Natural killer cell (primary cell): ENCODE measurements at places on chromosomes 6 and 20.

- DNase-seq = no peak
Observed at GRCh38 chr6:106529438-106529837, 99.9 kb downstream of the RTN4IP1 start.

DNA sequence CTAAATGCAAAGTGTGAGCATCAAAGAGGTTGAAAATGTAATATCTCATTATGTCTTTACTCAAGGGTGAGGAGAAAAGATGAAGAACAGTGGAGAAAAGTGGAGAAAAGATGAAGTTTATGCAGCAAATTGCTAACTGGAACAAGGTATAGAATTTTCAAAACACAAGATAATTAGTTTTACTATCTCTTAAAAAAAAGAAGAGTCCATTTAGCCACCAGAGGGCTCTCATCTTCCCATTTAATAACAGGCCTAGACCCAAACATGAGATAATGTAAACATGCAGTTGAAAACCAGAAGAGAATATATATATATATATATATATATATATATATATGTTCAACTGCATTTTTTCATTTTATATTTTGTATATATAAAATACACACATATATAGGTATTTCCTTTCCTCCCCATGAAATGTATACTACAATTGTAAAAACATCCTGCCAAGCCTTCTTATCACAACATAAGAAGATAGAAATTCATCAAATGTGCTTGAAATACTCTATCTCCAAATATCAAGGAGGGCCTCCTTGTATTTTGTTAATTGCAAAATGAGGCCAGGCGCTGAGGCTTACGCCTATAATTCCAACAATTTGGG, 78.4 kb downstream of the ADTRP start:
- DNase-seq = peak; percentile 68

- no peak for DNase-seq
Observed at GRCh38 chr6:158835616-158836221, 16.6 kb upstream of the EZR start.

- DNase-seq = no peak
Observed at GRCh38 chr20:1490643-1491195, 501 bp downstream of the SIRPB2 start.

DNA sequence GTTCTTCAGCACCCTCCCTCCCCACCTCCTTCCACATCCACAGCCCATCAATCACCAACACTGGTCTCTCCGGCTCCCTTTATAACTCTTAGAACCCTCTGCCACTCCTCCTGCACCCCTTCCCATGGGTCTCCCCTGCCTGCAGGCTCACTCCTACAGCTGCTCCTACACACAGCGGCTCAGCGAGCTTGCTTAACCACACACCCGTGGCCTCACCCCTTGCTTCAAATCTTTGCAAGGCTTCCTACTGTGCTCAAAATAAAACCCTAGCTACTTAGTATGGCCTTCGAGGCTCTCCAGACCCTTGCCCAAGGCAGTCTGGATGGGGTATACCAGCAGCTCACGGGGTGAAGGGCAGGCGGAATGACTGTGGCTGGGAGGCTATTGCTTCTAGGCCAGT, 63.7 kb downstream of the JPH2 start:
- no peak for DNase-seq

DNA sequence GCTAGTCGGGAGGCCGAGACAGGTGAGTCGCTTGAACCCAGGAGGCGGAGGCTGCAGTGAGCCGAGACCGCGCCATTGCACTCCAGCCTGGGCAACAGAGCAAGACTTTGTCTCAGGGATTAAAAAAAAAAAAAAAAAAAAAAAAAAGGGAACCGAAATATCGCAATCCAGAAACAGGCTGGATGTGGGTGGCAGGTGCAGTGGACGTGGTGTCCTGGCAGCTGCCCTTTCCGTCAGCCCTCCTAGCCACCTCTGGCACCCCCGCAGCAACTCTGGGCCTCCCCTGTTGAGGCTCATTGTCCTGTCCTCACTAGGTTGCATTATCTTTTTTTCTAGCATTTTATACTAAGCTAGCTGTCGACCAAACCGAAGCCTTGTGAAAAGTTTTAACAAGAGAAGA, 113.5 kb downstream of the DTNBP1 start:
- no peak for DNase-seq

GRCh38 chr6:105072798-105073199, 107.0 kb downstream of the POPDC3 start:
- DNase-seq = no peak

- DNase-seq = no peak
Observed at GRCh38 chr6:86683132-86683908, 254.0 kb upstream of the HTR1E start.

DNA sequence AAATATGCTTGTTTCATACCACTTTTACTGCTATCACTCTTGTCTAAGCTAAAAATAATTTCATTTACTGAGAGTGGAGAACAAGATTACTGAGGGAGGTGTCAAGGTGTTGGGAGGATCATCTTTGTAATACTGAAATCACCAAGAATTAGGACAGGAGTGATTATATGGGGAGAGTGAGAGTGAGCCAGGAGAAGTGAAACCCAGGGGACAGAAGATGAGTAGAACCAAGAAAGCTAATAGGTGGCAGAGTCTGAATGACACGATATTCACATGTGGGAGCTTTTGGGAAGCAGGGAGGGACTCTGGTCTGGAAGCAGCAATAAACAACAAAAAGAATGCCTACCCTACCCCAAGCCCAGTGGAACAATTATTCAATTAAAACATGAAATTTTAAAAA, 58.6 kb downstream of the AK9 start:
- no peak for DNase-seq

GRCh38 chr20:25510202-25510601, 75.1 kb downstream of the NINL start:
- DNase-seq = no peak

GRCh38 chr6:142761756-142762155, 183.2 kb downstream of the HIVEP2 start:
- no peak for DNase-seq

DNA sequence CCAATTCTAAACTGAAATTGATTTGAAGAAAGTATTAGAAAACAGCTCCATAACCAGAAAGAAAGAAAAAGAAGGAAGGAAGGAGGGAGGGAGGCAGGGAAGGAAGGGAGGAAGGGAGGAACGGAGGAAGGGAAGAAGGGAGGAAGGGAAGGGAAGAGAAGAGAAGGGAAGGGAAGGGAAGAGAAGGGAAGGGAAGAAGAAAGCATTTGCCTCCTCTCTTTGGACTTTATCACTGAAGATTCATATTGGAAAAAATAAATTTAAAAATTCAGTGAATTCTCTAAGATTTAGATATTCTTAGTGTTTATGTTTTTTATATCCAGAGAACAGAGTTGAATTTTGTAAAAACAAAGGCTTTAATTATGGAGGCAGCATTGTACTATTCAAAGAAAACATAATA, 68.5 kb upstream of the NXT1 start:
- no peak for DNase-seq

DNA sequence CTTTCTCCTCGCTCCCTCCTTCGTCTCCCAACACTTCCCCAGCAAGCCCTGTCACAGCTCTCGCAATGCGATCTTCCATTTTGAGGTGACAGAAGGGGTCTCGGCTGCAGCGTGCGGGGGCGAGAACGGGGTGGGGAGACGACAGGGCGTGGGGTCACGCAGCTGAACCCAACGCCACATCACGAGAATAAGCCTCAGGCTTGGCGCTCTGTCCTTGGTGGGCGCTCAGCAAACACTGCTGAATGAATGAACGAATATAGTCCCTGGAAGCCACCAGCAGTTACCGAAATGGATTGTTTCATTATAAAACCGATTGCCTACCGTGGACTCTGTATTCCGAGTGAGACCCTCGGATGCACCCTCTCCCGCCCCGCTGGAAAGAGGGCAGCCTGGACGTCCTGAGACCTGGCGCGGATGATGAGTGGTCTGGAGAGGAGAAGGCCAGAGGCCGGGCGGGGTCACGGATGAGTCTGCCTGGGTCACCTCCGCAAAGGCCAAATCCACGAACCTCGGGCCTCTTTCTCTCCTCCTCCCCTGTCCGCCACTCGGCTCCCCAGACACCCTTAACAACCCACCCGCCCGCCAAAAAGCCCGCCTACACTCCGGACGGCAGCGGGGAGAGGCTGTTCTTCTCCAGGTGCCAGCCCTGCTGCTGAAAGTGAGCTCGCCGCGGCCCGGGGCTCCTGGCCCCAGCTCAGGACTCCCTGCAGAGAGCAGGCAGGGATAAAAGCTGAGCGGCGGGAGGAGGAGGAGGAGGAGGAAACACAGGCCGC, 3.7 kb downstream of the NRN1 start:
- DNase-seq = no peak

DNA sequence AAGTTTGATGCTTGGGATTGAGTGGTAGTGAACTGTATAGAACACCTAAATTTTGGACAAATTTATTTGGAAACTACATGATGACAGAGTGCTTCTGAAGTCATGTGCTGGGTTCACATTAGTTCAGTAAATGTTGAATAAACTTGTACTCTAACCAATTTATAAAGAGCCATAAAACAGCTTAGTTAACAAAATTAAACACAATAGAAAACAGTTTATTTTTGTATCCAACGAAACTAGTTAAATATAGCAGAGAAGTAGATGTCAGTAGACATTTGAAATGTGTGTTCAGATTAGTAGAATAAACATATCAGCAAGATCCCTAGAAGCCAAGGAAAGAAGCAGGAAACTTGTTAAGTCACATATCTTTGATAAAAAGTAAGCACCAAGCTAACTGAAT, 32.1 kb downstream of the SCAF8 start:
- DNase-seq = no peak

- DNase-seq = no peak
Observed at GRCh38 chr6:16236631-16237199, 1.7 kb upstream of the GMPR start.

GRCh38 chr6:56953597-56954402, 1.1 kb upstream of the BEND6 start:
- DNase-seq = peak; percentile 3

GRCh38 chr6:8047541-8048292, 16.5 kb downstream of the BLOC1S5 start:
- no peak for DNase-seq

- no peak for DNase-seq
Observed at GRCh38 chr6:36069573-36069972, 42.0 kb downstream of the MAPK14 start.

DNA sequence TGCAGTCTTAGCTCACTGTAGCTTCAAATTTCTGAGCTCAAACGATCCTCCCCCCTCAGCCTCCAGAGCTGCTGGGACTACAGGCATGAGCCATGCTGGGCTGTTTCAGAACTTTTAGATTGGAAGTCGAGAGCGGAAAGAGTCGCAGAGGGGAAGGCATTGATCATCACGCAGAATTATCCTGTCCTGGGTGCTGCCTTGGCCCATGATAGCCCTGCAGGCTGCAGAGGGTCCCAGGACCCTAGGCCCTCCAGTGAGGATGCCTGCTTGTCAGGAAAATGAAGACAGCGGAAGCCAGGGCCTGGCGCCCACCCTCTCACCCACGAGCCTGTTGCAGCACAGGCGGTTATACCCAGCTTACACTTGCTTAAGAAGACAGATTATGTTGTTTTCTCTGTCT, 9.1 kb downstream of the TMEM181 start:
- no peak for DNase-seq

DNA sequence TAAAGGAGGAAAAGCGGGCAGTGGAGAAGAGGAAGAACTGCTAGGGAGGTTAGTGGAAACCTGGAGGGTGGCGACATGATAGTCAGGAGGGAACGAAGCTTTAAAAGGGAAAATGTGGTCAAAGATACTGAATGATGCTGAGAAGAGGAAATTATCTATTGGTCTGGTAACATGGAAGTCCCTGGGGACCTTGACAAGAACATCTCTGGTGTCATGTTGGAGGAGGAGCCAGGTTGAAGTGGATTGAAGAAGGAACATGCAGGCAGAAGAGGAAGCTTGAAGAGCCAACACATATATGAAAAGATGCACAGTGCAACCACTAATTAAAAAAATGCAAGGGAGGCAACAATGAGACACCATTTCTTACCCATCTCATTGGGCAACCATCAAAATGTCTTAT, 251.9 kb upstream of the RNF24 start:
- DNase-seq = no peak

DNA sequence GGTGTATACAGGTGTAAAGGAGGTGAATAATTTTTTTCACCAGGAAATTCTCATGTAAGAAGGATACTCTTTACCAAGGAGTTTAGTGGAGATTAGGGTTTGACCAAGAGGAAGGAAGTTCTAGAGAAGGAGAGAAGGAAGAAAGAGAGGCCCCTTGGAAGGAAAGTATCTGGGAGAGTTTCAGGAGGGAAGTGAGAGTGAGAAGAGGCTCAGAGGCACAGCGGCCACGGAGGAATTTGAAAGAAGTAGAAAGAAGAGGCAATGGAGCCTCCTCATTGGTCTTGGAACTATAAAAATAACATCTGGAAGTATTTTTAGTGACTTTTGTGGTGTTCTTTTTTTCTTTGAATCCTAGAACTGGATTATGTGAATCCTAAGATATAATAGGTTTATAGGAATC, 50.8 kb upstream of the MCUR1 start:
- DNase-seq = no peak

GRCh38 chr6:167282165-167282564, 8.9 kb upstream of the UNC93A start:
- no peak for DNase-seq

DNA sequence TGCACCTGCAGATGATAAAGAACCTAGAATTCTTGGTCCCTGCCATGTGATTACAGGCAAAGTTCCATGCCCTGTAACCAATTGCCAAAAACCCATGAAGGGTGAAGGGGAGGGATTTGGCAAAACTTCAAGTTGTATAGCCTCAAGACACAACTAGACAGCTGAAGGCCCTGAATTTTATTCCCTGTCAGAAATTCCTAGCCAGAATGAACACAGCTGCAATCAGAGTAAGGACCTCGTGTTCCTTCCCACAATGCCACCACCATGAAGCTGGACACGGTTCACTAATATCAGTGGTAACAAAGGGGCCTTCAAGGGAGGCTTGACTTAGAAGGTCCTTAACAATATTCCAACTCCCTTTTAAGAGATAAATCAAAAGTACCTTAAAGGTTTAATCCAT, 22.5 kb upstream of the IRAK1BP1 start:
- DNase-seq = no peak

- no peak for DNase-seq
Observed at GRCh38 chr20:24662322-24662721, 192.9 kb downstream of the SYNDIG1 start.

- no peak for DNase-seq
Observed at GRCh38 chr6:20200761-20201630, 11.3 kb downstream of the MBOAT1 start.

GRCh38 chr20:59063358-59064213, 21.0 kb upstream of the PRELID3B start:
- DNase-seq = no peak

DNA sequence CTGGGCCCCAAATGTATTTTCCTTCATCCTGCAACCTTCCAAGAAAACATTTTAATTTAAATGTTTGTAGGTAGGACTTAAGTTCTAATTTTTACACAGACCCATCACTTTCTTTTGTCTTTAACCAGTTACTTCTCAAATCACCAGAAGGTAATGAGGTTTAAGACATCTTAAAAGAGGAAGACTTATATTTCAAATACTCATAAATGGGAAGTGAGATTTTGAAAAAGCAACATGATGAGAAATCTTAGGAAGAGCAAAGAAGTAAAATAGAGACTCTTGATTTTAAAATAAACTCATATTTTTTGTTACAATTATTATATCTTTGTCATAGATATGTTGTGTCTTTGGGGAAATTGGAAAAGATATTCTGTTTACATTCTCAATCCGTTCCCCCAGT, 82.3 kb downstream of the SYNE1 start:
- no peak for DNase-seq
